ENCODE measurements at places on chromosomes 16 and 17.

DNA sequence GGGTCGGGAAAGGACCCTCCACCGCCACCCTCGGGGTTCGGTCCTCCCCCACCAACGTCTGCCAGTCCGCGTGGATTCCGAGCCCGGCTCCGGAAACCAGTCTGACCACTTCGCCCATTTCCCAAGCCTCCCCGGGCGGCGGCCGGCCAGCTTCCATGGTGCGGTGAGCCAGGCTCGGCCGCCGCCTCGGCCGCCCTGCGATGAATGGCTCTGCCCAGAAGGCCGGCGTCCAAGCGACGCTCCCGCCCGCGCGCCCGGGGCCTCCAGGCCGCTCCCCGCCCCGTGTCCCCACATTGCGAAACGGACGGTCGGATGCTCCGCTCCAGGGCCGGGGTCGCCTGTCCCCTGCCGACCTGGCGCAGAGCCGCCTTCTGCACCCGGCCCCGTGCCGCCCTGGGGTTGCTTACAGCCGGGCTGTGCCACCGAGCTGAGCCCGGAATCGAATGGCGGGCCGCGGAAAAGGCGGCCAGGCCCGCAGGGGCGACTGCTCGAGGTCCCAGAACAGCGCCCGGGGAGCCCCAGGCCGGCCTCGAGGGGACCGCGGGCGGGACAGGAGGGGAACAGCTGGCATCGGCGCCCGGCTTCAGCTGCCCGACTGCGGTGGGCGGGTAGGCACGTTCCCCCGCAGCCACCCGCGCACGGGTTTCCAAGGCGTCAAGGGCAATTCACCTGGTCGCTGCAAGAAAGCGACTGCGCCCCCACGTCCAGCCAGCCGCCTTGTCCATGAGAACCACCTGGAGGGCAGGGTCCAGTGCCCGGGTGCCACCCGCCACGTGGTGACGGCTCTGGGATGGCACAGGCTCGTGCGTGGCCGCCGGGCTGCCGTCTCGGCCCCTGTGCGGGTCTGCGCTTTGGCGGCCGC is 18.3 kb upstream of the CBX8 start:
- DNase-seq = no peak

DNA sequence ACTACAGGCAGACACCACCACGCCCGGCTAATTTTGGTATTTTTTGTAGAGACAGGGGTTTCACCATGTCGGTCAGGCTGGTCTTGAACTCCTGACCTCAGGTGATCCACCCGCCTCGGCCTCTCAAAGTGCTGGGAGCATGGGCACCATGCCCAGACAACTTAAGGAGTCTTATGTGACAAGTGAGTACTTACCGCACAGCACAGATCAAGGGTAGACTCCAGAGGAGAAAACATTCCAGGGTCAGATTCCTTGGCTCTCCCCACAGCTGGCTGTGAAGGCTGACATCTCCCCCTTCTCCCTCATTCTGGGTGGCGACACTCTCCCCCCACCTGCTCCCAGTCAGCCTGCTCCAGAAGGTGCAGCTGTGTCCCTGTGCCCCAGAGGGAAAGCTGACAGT is 10.6 kb downstream of the ZSCAN10 start:
- DNase-seq = no peak

- DNase-seq = no peak
Measured at GRCh38 chr17:28950017-28950751, 1.1 kb downstream of the PHF12 start.

GRCh38 chr16:26569793-26570192 is 496.9 kb upstream of the C16orf82 start:
- no peak for DNase-seq

GRCh38 chr17:27345141-27345904 is 51.4 kb downstream of the WSB1 start:
- DNase-seq = no peak

DNA sequence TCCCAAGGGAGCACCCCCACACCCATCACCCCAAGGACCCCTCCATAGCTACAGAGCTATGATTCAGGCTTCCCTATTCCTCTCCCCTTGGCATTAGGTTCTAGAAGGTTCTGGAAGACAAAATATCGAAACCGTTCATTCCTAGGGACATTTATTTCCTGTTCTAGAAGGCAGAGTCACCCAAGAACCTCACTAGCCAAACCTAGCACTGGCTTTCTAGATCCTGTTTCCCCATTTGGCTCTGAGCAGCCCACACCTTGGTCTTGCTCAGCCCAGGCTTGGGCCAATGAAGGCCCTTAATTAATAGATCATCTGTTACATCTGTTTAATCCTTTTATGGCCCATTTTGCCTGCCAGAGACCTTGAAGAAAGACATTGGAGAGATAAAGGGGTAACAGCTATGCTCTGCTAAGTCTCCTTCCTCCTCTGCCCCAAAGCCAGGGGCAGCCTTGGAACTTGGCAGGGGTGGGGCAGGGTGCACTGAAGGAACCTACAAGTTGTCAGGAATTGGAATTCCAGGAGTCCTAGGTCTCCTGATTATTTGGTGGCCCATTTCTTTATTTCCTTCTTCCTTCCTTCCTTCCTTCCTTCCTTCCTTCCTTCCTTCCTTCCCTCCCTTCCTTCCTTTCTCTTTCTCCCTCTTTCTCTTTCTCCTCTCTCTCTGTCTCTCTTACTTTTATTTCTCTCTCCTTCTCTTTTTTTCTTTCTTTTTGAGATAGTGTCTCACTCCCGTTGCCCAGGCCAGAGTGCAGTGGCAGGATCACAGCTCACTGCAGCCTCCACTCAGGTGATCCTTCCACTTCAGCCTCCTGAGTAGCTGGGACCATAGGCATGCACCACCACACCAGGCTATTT is 8.7 kb upstream of the FZD2 start:
- no peak for DNase-seq

- no peak for DNase-seq
Measured at GRCh38 chr17:77364381-77364911, 223.7 kb downstream of the SEC14L1 start.

GRCh38 chr16:657487-657886 is 8.3 kb downstream of the WDR90 start:
- DNase-seq = no peak

DNA sequence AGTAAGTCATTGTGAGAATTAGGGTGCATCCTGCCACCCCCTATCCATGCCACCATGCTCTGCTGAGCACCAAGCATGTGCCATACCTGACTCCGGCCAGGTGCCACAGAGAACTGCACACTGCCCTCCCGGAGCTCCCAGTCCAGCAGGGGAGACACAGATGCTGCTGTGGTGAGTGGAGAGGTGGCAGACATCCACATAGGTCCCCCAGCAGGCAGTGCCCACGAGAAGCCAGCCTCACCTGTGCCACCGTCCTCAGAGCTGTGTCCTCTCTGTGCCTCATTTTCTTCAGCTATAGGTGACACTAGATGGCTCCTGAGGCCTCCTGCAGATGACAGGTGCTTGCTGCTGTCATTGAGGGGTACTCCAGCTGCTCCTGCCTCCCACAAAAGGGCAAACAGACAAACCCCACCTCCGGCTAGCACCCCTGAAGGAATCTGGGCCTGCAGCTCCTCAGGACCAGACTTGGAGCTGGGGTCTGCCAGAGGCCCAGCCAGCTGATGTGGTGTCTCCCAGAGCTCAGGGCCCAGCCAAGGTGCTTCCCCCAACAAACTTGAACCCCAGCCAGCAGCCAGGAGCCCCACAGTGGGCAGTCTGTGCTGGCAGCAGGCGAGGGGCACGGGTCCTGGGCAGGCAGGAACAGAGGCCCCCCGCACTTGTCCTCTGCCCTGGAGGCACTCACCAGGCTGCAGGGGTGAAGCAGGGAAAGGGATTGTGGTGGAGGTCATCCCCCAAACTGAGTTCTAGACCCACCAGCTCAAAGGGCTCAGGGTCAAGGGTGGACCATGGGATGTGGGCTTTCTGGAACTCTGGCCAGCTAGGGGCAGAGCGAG is 17.1 kb downstream of the FOXJ1 start:
- no peak for DNase-seq

DNA sequence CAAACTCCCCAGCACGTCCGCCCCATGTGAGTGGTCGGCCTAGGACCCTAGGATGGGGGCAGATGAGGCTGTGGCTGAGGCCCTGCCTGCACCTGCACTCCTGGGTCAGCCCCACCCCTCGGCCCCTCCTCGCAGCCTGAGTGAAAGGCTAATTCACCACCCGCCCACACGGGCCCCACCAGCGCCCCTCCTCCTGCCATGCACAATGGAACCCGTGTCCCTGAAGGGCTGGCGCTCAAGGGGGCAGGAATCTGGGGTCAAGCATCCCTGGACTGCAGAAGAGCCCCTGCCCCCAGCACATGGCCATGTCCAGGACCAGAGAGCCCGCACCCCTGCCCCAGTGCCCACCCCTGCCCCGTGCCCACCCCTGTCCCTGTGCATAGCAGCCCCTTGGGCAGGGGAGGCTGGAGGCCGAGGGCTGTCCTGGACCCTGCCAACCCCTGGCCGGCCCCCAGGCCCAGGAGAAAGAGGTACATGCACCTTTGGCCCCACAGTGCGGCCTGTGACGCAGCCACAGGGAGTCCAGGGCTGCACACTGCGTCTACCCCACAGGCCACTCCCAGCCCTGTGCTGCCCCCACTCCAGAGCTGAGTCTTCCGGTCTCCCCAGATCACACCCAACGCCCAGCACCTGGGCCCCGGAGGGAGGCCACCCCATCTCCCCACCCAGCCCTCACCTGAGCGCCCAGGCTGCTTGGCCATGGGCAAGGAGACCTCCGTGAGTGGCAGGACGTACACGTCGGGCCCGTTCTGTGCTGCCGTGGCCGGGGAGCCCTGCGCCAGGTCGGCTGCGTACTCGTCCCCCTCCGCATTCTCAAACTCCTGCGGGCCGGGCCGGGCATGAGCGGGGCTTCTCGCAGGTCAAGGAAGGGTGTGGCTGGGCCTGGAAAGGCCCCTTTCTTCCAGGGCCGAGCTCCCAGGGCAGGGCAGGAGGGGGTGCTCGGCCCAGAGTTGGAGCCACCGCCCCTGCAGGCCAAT is 34.6 kb upstream of the PVALEF start:
- no peak for DNase-seq

GRCh38 chr17:44760474-44761308 is 1.9 kb downstream of the ADAM11 start:
- no peak for DNase-seq

DNA sequence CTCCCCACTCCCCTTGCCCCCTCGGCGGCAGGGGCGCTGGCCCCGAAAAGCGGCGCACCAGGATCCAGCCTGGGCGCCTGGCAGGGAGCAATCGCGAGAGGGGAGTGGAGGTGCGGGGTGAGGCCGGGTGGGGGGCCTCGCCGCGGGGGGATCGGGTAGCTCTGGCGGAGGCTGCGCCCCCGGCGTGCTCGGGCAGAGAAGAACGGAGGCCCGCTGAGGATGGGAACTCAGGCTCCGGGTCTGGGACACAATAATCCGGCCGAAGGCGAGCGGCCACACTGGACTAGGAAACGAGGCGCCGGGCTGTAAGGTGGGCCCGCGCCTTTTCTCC is 721 bp upstream of the PCGF2 start:
- DNase-seq = no peak

- DNase-seq = no peak
Measured at GRCh38 chr17:56142781-56143180, 10.5 kb upstream of the ANKFN1 start.

- no peak for DNase-seq
Measured at GRCh38 chr17:28536532-28537218, 15.7 kb downstream of the UNC119 start.

GRCh38 chr17:57954397-57955182 is 622 bp downstream of the CUEDC1 start:
- no peak for DNase-seq

DNA sequence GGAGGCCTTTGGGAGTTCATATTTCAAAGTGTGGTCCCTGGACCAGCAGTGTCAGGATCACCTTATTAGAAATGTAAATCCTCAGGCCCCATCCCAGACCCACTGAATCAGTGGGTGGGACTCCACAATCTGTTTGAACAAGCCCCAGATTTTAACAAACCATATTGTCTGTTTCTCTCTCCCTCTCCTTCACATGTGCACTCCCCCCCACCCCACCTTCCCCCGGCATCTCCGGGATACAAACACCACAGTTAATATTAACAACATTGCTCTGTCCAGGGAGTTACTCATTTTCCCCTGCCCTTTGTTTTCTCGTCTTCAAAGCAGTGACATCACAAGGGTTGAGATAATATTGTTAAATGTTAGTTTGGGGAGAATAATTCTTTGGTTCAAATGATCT is 127.3 kb downstream of the KATNIP start:
- DNase-seq = no peak

DNA sequence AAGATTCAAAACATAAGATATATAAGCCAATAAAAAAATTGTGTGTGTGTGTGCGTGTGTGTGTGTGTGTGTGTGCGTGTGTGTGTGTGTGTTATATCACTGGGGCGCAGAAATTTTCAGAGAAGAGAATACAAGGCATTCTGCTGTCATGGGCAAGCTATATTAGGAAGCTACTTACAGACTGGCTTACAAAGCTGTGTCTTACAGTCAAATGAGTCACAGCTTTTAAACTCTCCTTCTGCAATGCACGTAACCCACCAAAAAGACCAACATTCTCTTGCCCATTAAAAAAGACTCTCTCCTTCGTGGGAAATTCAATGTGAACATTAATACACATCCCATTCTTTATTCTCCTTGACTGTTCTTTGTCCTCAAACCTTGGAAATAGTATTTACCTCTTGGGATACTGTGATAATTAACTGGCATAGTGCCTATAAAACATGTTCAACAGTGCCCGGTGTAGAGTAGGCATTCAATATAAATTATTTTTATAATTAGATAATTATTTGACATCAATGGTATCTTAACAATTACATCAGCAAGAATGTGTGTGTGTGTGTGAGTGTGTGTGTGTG is 860.4 kb upstream of the SOX9 start:
- no peak for DNase-seq
